Regular cardiac myocyte (primary cell): ENCODE measurements at places on chromosomes 6 and 20. TPM values are rescaled to one million over a fixed set of nuclear protein-coding genes. Genes with fewer than 3 reads are reported as not detected.

Gene UBD
- not detected in 2 replicates for total RNA-seq

Gene TRAM2
- total RNA-seq = 98.0 and 131 TPM in 2 replicates

Gene ULBP3
- total RNA-seq = 7.3 and 16.7 TPM in 2 replicates

Gene SIRPD
- not detected in 2 replicates for total RNA-seq

Gene IGF2R
- total RNA-seq = 131 and 197 TPM in 2 replicates

Gene NRN1
- under 0.01 TPM in 2 replicates for total RNA-seq

Gene PDE10A
- total RNA-seq = 18.4 and 32.4 TPM in 2 replicates

Gene ZNF165
- total RNA-seq = 0.38 and 0.56 TPM in 2 replicates

Gene TSBP1
- not detected in 2 replicates for total RNA-seq

Gene BCAS1
- under 0.01 and 0.19 TPM in 2 replicates for total RNA-seq

Gene CPXM1
- total RNA-seq = 0.19 and 0.28 TPM in 2 replicates

Gene MEI4
- total RNA-seq = not detected in 2 replicates

Gene MEP1A
- total RNA-seq = not detected in 2 replicates

Gene WFDC2
- total RNA-seq = not detected in 2 replicates

Gene MAP7
- total RNA-seq = 0.58 and 1.4 TPM in 2 replicates

Gene MYCT1
- 19.7 and 22.2 TPM in 2 replicates for total RNA-seq

Gene FLRT3
- total RNA-seq = 0.58 and 1.1 TPM in 2 replicates

Gene ZSCAN9
- 9.8 and 12.1 TPM in 2 replicates for total RNA-seq

Gene PEX7
- 12.7 and 14.4 TPM in 2 replicates for total RNA-seq

Gene ATAT1
- 2.0 and 3.6 TPM in 2 replicates for total RNA-seq

Gene ULBP1
- under 0.01 TPM in 2 replicates for total RNA-seq

Gene METTL24
- under 0.01 and 0.85 TPM in 2 replicates for total RNA-seq

Gene COX7A2
- total RNA-seq = 184 and 213 TPM in 2 replicates

Gene DPM1
- 88.5 and 89.0 TPM in 2 replicates for total RNA-seq

Gene FKBP1C
- 0.28 and 0.38 TPM in 2 replicates for total RNA-seq

Gene IMPG1
- not detected in 2 replicates for total RNA-seq

Gene LGSN
- total RNA-seq = under 0.01 TPM in 1 of 2 replicates, not detected in the other

Gene DNAH8
- total RNA-seq = under 0.01 TPM in 1 of 2 replicates, not detected in the other

Gene HLA-DPA1
- 1.9 and 2.8 TPM in 2 replicates for total RNA-seq

Gene GRM1
- under 0.01 TPM in 2 replicates for total RNA-seq

Gene BPIFB2
- total RNA-seq = not detected in 2 replicates

Gene CCN6
- not detected in 2 replicates for total RNA-seq

Gene OR2J3
- not detected in 2 replicates for total RNA-seq

Gene DSP
- total RNA-seq = 17.4 and 27.3 TPM in 2 replicates
